Stimulated activated CD8-positive, alpha-beta memory T cell treated with anti-CD3 and anti-CD28 coated beads, Interleukin-7, amount 100 ng/mL, for 48 hours (primary cell): ENCODE measurements at places on chromosomes 1 and 21.
A peak's percentile ranks its signal among the peaks of the same experiment; 100 is the strongest.

GRCh38 chr1:210237479-210237878 lies 4.9 kb downstream of the SERTAD4 start:
- no peak for DNase-seq

DNA sequence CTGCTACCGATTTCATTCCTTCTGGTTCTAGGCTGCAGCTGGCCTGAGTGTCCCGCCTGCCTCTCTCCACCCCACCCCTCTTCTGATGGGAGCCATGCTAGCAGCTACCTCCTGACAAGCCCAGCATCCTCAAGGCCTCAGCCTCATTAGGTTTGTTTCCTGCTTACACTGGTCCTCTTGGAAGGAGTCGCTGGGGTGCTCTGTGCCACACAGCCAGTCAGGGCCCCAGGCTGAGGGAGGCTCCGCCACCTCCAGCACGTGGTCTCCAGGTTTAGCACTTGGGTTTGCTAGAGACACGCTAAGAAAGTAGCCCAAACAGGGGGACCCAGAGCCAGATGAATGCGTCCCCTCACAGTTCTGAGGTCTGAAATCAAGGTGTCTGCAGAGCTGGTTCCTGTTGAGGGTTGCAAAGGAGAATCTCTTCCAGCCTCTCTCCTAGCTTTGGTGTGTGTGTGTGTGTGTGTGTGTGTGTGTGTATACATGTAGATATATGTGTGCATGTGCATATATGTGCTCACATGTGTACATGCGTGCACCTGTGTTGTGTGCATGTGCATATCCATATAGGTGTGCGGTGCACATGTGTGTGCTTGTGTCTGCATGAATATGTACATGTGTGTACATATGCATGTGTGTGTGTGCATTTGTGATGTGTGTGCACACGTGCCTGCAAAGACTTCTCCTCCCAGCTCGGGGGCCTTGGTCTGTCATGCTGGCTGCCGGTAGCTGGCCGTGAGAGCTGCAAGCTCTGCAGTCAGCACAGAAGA lies 301.1 kb upstream of the AJAP1 start:
- DNase-seq, result no peak

DNA sequence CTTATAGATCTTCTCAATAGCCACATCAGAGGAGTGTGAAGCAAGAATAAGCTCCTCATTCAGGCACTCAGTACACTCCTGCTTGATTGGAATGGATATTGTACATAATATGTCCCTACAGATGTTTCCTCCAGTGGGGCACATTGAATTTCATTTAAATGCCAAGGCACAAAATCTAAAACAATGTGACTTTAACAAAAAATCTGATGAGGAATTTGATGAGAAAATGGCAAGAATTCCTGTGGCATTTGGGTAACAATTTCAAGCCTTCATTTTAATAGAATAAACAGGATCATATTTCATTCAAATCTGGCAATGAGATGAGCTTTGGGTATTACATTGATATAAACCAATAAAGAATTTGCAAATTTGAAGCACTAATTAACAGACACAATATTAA lies 307.7 kb upstream of the PKN2 start:
- DNase-seq, result no peak

DNA sequence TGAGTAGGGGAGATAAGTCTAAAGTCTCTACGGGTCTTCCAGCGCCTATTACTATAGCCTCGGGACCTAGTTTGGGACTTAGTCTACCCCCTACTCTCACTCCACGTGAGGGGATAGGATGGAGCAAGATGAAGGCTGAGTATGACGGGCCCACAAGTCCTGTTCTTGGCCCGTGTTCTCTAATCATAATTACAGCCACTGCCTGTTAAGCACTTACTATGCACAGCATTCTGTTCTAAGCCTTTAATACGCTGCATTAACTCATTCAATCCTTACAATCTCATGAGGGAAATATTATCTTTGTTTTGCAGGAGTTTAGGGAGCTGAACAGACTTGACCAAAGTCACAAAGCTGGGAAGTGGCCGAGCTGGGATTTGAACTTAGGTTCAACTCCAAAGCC lies 23.9 kb upstream of the EPB41 start:
- no peak for DNase-seq

GRCh38 chr1:2074944-2075740 lies 24.9 kb downstream of the PRKCZ start:
- DNase-seq, result no peak

DNA sequence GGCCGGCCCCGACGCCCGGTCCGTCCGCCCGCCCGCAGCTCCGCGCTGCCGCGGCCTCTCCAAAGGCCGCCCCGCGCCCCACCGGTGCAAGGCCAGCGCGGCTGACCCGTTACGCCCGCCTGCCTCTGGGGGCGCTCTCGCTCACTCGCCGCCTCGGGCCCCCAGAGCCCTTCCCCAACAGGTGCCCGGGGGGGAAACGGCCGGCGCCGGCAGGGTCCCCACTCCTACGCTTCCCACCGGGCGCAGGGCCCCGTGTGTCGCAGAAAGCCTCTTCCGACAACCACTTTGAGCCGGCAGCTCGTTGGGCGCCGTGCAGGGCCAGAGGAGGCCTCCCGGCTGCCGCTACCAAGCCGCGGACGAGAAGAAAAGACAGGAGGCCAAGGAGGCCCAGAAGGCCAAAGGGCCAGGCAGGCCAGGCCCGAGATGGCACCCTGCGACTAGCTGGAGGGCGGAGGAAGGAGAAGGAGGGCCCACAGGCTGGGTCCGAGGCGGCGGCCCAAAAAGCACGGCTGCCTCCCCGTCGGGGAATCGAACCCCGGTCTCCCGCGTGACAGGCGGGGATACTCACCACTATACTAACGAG lies 64.9 kb upstream of the FCGR2A start:
- peak; percentile 56 for DNase-seq

GRCh38 chr21:17044696-17045095 lies 468.1 kb upstream of the CXADR start:
- no peak for DNase-seq
